ENCODE measurements at places on chromosomes 13 and 19.

DNA sequence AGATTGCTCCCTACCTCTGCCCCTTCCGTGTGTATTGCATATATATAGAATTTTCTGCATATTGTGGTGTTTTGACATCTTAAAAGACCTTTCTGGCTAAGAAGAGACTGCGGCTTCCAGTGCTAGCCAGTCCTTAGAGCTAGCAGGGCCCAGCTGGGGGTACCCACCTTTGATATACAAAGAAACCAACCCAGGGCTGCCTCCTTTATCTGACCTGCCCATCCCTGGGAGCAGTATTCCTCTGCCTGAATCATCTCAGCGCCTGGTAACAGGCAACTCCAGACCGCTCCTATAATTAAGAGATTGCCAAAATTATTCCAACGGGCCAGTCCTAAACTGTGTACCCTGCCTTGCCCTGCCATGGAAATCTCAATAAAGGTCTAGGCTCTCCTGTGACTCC, 186.3 kb upstream of the RNF113B start:
- no peak for DNase-seq

- DNase-seq: no peak
These were observed 1169.6 kb downstream of the EFNB2 start for GRCh38 chr13:105365831-105366230.

- DNase-seq: no peak
These were observed 5.8 kb downstream of the AMER2 start for GRCh38 chr13:25166306-25166705.

DNA sequence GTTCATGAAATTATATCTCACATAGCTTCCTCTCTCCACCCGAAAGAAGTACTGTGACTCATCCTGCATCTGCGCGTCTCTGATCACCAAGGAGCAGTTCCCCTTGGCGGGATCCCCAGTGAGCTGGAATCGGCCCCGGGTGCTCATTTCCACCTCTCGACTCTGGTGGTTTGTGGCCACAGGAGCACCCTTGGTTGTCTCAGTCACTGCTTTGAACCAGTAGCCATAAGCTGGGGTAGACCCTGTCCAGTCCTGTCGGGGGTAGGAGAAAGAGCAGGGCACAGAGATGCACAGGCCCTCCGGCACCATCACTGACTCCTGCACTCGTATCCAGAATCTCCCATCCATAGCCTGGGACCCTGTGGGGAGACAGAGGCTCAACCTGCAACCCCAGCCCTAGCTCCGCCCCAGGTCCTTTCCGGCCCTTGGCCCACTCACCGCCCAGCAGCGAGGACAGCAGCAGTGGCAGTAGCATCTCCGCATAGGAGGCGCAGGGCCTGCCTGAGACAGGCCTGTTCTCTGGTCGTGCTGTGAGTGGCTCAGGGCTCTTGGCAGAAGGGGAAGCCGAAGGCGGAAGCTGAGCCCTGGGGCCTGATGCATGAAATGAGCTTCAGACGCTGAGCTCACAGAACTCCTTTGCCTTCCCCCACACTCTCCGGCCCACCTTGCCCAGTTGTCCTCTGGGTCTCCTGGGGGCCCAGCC, at the start of gene SIGLEC10:
Gene SIGLEC10 (minus strand): TSS at position 536 of the 703 bp plus-strand sequence. CDS start 61 bp downstream, at position 475.
- no peak for DNase-seq

- no peak for DNase-seq
These were observed 47.8 kb downstream of the COL4A2 start for GRCh38 chr13:110354715-110355473.

- no peak for DNase-seq
These were observed 14.4 kb downstream of the MICOS13 start for GRCh38 chr19:5665781-5666513.

DNA sequence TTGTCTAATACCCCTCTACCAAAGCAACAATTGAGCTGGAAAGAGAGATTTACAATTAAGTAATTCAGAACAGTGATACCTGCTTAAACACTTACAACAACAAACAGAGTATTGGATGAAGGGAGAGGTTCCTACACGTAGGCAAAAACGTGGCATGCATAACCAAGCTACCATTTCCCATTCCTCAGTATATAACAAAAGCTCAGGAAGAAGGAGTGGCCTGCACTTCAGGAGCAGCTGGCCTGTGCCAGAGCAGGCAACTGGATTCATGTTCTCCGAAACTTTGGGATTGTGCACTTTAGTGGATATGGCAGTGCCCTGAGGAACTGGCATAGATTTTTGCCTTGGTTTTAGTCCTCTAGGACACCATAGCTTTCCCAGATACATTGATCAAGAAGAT, 630.2 kb upstream of the PCDH9 start:
- DNase-seq: no peak

DNA sequence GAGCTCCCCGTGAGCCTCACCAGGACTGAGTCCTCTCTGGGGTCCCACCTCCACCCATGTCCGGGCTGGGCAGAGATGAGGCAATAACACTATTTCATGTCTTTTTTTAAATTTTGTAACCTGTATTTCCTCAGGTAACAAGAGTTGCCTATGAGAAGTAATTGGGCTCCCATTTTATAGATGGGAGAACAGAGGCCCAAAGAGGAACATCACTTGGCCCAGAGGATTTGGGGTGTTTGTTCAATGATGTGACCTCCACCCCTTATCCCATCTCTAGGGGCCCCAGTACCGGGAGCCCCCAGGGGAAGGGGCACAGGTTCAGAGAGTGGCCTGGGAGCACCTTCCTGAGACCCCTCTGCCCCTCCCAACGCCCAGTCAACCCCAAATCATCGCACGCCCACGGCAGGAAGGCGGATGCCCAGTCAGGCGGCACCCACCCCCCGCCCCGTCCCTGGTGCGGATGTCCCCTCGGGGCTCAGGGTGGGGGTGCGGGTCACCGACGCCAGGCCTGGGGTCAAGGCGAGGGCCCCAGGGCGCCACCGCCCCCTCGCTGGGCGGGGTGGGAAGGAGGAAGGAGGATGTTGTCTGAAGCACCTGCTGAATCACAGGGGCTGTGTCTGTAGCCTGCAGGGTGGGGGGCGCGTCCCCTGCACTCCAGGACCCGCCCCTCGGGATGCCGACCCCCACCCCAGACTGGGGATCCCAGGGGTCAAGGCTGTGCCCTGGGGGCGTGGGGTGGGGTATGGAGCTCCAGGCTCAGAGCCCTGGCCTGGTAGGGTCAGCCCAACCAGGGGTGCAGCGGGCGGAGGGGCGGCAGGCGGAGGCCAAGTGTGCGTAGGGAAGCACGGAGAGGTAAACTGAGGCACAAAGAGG, 9.0 kb upstream of the CIRBP start:
- no peak for DNase-seq

- no peak for DNase-seq
These were observed 5.0 kb upstream of the CCDC61 start for GRCh38 chr19:45990113-45990728.

DNA sequence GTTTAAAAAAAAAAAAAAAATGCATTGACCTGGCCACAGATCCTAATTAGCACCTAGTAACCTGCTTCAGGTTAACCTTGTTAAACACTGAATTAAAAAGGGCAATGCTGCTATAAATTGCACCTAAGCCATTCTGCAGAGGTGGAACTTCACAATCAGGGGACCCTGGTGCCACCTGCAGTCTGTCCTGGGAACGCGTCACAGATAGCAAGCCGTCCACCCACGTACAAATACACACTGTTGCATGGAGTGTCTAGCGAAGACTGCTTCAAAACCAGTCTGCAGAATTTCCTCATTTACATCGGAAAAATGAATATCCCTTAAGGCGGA, 169.3 kb downstream of the COL4A1 start:
- DNase-seq: no peak

- no peak for DNase-seq
These were observed 61.2 kb downstream of the MYH14 start for GRCh38 chr19:50264483-50265186.

DNA sequence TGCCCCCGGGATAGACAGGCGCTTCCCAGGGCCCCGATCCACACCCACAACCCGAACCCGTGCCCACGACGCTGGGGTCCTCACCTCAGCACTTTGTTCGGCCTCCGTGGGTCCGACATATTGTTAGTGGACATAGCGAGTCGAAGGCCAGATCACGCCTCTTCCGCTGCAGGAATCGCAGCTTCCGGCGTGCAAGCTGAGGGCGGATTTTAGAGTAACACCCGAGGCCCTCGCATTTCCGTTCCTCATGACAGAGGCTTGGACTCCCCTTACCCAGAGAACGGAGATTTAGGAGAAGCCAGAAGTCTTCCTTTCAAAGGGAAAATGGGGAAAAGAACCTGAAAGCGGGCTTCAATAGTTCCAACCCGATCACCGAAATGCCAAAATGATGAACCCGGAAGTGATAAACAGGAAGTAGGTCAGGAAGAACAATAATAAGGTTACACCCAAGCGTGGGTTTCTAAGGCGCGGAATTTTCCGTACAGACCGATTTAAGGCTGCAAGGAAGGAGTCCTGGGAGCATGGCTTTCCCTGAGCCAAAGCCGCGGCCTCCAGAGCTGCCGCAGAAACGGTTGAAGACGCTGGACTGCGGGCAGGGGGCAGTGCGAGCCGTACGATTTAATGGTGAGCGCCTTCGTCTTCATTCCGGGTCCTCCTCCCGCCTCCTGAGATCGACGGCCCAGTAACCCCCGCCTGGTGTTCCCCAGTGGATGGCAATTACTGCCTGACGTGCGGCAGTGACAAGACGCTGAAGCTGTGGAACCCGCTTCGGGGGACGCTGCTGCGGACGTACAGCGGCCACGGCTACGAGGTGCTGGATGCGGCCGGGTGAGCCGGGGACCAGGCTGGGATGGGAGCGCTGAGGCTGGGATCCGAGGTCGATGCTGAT, 2.9 kb downstream of the WDR83 start:
- peak; percentile 48 for DNase-seq

DNA sequence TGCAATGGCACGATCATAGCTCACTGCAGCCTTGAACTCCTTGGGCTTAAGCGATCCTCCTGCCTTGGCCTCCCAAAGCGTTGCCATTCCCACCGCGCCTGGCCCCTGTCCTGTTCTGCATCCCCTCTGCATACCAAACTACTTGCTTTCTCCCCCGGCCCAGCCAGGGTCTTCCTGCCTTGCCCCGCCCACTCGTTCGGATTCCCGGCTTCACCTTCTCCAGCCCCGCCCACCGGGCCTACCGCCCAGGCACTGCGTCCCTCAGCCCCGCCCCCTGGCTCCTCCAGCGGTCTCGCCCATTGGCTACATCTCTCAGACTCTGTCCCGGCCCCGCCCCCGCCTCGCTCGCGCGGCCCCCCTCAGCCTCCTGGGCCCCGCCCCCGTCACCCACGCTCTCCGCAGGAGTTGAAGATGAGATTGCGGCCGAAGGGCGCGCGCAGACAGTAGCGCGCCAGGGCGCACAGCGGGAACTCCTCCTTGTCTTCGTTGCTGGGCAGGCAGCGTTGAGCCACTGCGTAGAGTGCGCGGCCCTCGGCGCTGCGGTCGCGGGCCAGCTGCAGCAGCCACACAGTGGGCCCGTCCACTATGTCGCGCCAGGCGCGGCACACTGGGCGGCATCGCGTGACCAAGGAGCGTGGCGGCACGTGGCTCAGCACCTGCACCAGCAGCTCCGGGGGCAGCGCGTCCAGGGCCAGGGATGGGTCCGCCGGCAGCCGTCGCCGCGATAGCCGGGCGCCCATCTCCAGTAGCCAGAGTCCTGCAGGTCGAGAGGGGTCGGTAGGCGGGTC, 19.0 kb downstream of the MRPS12 start:
- no peak for DNase-seq

DNA sequence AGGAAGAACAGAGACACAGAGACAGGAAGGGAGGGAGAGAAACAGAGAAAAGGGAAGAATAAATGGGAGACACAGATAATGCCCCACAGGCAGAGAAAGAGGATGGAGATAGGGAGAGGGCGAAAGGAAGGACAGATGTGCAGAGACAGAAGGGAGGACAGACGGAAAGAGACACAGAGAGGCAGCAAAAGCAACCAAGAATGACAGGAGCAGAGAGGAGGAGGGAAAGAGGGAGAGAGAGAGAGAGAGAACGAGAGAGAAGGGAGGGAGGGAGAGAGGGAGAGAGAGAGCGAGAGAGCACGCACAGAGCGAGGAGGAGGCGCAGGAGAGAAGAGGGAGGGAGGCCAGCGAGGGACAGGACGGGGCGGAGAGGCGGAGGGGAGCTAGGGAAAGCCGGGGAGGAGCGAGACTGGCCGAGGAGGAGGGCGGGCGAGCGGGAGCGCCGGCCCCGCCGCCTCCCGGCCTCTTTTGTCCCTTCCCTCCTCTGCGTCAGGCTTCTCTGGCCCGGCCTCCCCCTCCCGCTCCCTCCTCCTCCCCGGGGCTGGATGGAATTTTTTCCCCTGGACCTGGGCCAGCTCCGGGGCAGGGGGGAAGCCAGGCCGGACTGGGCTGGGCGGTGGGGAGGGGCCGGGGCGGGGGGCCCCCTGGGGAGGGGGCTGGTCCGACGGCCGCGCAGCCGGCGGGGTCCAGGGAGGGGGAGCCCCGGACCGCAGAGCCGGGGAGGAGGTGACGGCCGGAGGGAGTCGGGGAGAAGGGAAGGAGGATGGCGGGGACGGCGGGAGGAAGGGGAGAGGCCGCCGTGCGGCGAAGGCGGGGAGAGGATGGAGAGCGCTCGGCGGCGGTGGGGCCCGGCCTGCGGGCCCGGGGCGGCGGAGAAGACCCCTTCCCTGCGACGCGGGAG, 4.2 kb upstream of the SPACA6 start:
- DNase-seq: peak; percentile 97

DNA sequence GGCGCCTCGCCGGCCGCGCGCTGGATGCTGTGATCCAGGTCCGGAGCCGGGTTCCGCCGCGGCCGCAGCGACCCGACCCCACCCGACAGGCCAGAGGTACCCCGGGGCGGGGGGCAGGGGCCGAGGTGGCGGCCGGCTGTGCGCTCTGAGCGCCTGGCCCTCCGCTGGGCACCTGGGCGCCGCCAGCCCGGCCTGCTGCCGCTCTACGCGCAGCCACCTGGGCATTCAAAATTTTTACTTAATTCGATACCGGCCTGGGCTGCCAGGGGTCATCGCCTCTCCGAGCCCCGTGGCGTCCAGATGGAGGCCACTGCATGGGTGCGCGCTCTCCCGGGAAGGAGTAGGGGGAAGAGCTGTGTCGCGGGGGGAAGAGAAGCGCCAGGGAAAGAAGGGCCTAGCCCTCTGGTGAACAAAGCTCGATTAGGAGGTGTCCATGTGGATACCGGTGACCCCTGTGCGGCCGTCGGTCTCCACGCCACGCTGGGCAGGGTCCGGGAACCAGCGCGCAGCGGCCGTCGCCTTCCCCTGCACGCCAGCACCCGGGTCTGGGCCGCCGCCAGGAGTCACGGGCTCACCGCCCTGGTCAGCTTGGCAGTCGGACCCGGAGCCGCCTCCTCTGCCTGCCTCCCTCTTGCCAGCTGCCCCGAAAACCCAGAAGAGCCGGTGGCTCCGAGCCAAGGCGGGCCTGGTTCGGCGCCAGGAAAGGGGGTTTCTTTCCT, 666 bp downstream of the BIVM start:
- DNase-seq: no peak

DNA sequence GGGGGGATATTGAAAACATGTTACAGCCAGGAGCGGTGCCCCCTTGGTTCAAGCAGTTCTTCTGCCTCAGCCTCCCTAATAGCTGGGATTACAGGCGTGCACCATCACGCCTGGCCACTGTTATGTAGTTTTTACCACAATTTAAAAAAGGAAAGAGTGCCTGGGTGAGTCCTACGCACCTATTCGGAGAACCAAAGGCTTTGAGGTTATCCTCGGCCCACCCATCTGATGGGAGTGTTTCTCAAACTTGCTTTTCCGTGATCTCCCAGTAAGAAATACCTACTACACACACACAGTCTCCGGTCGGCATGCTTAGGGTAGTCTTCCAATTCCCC, 4.2 kb upstream of the GP6 start:
- DNase-seq: no peak

All from cerebellar nuclear complex (tissue), 1 donor.